Stimulated activated CD4-positive, alpha-beta T cell treated with anti-CD3 and anti-CD28 coated beads, Interleukin-1b, Interleukin-23, amount 100 ng/mL, for 1 hour (primary cell): ENCODE measurements at places on chromosomes 16 and 17.

- no peak for DNase-seq
Measured at GRCh38 chr16:5042574-5043171, 8.9 kb upstream of the NAGPA start.

DNA sequence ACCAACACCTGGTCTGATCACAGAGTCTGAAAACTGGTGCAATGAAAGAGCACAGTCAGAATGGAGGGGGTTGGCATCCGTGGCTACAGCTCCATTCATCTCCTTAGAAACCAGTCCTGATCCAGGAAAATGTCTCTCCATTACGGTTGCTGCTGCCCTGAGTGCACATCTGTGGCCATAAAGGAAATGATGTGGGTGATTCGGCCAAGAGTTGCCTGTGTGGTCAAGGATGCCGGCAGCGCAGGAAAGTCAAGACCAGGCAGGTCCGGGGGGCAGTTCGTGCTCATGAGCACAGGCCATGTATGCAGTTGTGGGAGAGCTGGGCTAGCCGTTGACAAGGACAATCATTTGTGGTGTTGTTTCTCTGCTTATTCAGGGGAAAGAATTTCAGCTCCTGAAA lies 5.9 kb downstream of the XAF1 start:
- no peak for DNase-seq

- no peak for DNase-seq
Measured at GRCh38 chr17:27541301-27542023, 85.2 kb downstream of the KSR1 start.

DNA sequence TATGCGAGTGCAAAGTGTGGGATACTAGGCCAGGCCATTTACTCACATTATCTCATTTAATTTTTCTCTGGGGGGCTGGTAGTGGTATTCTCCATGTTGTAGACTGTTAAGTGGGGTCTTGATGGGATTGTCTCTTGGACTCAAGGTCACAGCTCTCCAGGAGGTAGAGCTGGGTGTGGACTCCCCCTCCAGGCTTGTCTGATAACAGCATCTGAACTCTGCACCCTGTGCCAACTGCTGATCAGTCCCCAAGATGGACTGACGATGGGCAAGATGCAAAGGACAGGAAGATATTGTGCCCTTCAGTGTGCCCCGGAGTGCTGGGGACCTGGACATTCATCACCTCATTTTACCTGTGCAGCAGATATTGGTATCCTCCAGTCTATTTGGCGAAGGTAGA lies 147.8 kb downstream of the MSI2 start:
- DNase-seq, result no peak

GRCh38 chr16:13207151-13207550 lies 305.8 kb downstream of the SHISA9 start:
- DNase-seq, result no peak

DNA sequence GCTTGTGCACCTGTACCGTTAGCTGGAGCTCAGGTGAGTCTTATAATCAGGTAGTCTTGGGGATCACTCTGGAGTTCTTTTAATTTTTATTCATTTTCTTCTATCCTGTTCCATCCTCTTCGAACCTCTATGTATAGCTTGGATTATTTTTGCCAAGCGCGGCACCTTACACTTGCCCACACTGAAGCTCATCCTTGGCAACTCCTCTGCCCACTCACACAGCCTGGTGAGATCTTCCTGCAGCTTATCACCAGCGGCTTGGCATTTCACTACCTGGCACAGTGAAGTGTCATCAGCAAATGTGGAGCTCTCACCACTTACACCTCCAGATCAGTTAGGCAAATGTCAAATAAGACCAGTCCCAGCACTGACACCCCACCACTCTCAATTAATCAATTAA lies 116.7 kb downstream of the CACNG3 start:
- DNase-seq, result no peak

DNA sequence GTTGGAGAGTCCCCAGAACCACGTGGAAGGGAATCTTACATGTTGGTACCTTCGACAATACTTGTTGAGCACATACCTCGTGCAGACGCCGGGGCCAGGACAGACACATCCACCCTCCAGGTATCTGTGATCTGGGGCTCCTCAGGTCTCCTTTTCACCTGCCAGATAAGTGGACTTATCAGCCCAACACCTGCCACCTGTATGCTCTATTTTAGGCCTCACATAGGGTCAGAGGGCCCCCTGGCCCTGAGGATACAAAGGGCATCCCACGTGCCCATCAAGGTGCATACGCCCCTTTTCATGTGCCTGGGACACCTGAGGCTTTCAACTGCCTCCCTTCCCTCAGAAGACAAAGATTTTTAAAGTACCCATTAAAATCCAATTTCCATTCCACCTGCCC lies 212.7 kb downstream of the MRTFB start:
- DNase-seq, result no peak

GRCh38 chr16:89525146-89525913 lies 17.1 kb downstream of the SPG7 start:
- no peak for DNase-seq

- DNase-seq, result no peak
Measured at GRCh38 chr17:80091376-80091775, 10.0 kb upstream of the GAA start.

DNA sequence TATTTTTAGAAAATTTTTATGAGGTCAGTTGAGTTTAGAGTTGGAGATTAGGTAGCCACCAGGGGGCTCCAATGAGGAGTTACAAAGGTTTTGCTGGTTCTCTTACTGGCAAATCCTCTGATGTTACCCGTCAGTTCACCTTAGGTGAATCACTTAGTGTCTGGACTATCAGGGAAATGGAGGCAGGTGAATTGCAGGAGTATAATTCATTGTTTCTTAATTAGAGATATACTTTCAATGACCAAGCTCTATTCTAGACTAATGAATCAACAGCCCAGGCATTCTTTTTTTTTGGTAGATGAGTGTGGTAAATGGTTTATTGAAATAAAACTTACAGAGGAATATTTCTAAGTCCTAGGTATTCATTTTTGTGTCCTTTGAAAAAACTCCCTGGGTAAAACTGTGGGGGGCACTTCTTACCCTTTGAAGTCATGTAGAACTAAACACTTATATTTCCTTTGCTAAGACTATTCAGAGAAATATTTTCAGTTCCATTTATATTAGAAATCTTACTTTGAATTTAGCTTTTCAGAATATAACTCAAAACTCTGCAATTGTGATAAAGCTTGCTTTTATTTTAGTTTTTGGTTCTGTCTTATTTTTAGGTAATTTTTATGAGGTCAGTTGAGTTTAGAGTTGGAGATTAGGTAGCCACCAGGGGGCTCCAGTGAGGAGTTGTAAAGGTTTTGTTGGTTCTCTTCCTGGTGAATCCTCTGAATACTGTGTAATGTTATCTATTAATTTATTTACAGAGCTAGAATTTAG lies 17.7 kb downstream of the PSMD11 start:
- DNase-seq, result peak; percentile 11

- DNase-seq, result no peak
Measured at GRCh38 chr17:58503866-58504265, 10.6 kb downstream of the MTMR4 start.

DNA sequence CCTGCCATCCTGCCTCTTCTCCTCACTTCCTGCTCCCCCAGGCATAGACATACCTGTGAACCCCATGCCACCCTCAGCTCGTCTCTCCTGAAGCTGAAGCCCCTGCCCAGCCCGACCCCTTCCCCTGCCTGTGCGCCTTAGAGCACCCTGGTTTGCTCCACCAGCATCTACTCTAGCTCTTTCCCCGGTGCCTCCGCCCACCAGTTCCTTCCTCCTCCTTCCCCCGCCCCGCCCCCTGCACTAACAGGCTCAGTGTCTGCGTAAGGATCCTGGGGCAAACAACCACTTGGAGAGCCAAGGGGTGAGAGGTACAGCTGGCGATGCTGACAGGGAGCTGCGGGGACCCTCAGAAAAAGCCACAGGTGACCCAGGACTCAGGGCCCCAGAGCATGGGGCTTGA lies 1.9 kb downstream of the GPR142 start:
- peak; percentile 57 for DNase-seq

GRCh38 chr16:71358464-71358998 lies at the start of gene CALB2:
Gene CALB2 (plus strand): TSS chr16:71358723. CDS start chr16:71358793, 70 bp downstream.
- peak; percentile 16 for DNase-seq

GRCh38 chr17:47774331-47774730 lies 41.3 kb downstream of the TBX21 start:
- DNase-seq, result no peak

DNA sequence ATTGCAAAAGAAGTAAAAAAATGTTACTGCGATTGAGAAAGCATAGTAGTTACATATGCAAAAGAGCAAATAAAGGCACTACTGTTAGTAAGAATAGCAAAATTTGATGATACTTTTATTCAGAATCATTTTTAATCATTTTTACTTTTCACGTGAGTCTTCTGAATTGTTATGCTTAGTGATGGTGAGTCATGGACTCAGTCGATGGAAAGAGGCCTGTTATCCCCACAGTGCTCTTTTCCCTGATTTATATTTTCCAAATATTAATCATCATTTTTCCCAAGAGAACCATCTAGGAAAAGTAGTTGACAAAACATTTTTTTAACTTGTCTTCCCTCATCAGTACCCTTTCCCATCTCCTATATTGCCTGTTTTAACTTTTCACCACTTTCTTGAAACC lies 181.1 kb downstream of the CHD9 start:
- DNase-seq, result no peak

- DNase-seq, result peak; percentile 47
Measured at GRCh38 chr17:7650509-7651096, at the start of gene ATP1B2. Gene ATP1B2 (plus strand): TSS chr17:7650926. CDS start chr17:7651519, 593 bp downstream.

DNA sequence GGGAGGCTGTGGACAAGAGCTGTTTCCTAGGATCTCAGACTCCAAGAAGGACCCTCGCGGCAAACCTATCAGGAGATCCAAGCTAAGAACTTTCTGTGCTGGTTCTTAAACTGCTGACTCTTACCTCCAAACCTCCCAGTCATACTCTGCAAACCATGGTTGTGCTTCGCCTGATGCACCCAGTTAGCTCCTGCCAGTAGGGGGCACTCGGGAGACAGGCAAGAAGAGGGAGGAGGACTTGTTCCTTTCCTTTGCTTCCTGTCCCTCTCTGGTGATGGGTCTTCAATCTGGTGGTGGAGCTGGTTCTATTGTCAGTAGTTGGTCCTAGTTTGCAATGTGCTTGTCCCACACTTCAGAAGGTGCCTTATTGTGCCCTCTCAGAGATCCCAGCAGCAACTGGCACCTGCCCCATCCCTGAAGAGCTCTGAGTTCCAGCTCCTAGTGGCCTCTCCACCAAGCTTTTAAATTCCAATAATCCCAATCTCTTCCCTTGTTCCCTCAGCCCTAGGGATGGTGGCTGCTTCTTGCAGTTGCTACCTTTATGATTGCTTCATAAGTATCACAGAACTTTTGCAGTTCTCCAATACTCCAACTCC lies 113.5 kb upstream of the RPL38 start:
- peak; percentile 4 for DNase-seq
